ENCODE measurements at places on chromosomes 7 and 10.
A peak's percentile ranks its signal among the peaks of the same experiment; 100 is the strongest.

GRCh38 chr7:108307595-108307994, 148.6 kb downstream of the NRCAM start:
- H3K36me3 ChIP-seq, result no peaks in the 10 kb centered on the region
- no peaks in the 10 kb centered on the region for H3K4me1 ChIP-seq
- no peak for DNase-seq
- no peak overlapping the region for H3K27ac ChIP-seq

GRCh38 chr10:124367414-124367813, 51.3 kb downstream of the OAT start:
- DNase-seq, result no peak
- H3K4me1 ChIP-seq, result no peaks in the 10 kb centered on the region
- H3K36me3 ChIP-seq, result no peaks in the 10 kb centered on the region
- peaks cover 9% of the 10 kb centered on the region for H3K27me3 ChIP-seq
- no peak overlapping the region for H3K27ac ChIP-seq

DNA sequence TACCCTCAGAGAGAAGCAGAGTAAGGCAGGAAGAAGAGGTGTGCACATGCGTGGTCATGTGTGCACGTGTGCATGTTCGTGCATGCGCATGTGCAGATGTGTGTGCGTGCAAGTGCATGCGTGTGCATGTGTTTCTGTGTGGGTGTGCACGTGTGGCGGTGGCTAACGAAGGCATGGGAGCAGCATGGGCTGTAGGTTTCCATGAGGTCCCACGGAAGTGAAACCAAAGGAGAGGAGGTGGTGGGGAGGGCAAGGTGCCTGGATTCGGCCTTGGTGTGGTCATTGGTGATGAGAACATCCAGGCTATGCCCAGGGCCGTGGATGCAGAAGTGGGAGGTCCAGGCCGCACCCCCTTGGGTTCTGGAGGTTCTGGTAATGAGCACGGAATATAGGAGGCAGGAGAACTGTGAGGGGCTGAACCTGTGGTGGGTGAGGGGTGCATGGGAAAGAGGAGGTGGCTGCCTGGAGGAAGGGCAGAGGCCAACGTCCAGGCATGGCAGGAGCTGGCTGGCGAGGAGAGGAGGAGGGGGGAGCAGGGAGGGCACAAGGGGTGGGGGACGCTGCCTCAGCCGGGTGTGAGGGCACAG, 2.4 kb upstream of the INPP5A start:
- no peaks in the 10 kb centered on the region for H3K36me3 ChIP-seq
- H3K4me1 ChIP-seq, result peaks cover 36% of the 10 kb centered on the region
- DNase-seq, result no peak
- H3K4me3 ChIP-seq, result no peak overlapping the region

DNA sequence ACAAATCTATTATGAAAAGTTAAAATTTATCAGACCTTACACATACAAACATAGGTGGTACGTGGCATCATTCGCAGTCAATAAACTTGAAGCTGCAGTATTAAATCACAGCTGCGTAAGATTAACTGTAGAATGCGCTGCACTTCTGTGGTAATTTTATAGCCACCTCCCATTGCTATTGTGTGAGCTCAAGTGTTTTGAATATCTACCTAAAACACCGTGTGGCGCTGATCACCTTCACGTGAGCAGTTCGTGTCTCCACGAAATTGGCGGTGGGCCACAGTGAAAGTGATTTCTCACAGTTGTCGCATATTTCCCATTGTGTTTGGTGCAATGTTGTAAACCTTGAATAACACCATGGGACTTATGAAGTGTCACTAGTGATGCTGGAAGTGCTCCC, 102.8 kb downstream of the PLPP4 start:
- no peaks in the 10 kb centered on the region for H3K27me3 ChIP-seq
- no peaks in the 10 kb centered on the region for H3K4me1 ChIP-seq
- H3K36me3 ChIP-seq, result no peaks in the 10 kb centered on the region

GRCh38 chr7:36406156-36406555, 16.5 kb downstream of the ANLN start:
- no peak overlapping the region for H3K4me3 ChIP-seq
- no peaks in the 10 kb centered on the region for H3K4me1 ChIP-seq
- no peaks in the 10 kb centered on the region for H3K27me3 ChIP-seq
- no peak overlapping the region for H3K27ac ChIP-seq
- H3K36me3 ChIP-seq, result no peaks in the 10 kb centered on the region

GRCh38 chr10:121113385-121113696, 262.2 kb downstream of the WDR11 start:
- H3K27ac ChIP-seq, result no peak overlapping the region
- no peaks in the 10 kb centered on the region for H3K27me3 ChIP-seq
- H3K36me3 ChIP-seq, result no peaks in the 10 kb centered on the region
- H3K4me1 ChIP-seq, result no peaks in the 10 kb centered on the region
- no peak overlapping the region for H3K4me3 ChIP-seq

GRCh38 chr7:72504061-72504706, 92.0 kb upstream of the CALN1 start:
- no peak overlapping the region for H3K4me3 ChIP-seq
- H3K27me3 ChIP-seq, result no peaks in the 10 kb centered on the region
- no peaks in the 10 kb centered on the region for H3K36me3 ChIP-seq
- H3K4me1 ChIP-seq, result no peaks in the 10 kb centered on the region
- DNase-seq, result no peak

- H3K4me3 ChIP-seq, result no peak overlapping the region
- no peaks in the 10 kb centered on the region for H3K27me3 ChIP-seq
- H3K36me3 ChIP-seq, result peaks cover 55% of the 10 kb centered on the region
- H3K27ac ChIP-seq, result no peak overlapping the region
Measured at GRCh38 chr10:125722811-125723210, 3.3 kb downstream of the EDRF1 start.

DNA sequence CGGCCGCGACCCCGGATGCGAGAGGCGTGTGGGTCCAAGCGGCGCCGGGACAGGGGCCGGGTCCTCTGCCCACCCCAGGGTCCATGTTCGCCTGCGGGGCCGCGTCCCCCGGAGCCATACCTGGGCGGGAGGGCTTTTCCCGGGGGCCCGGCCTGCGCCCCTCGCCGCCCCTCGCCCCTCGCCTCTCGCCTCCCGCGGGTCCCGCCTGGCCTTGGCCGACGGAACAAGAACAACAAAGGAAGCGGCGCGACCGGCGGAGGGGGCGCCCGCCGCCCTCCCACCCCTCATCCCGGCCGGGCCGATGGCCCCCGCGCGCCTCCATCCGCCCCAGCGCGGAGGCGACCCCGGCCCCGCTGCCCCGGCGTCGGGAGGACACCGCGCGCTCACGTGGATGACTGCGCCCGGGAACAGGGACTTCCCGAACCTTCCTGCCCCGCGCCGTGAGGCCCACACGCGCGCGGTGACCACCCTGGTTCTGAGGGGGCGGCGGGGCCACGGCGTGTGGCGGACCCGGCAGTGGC, 348.2 kb downstream of the DNAJB6 start:
- no peak for DNase-seq
- H3K36me3 ChIP-seq, result no peaks in the 10 kb centered on the region
- no peak overlapping the region for H3K4me3 ChIP-seq
- H3K27ac ChIP-seq, result no peak overlapping the region
- peaks cover 75% of the 10 kb centered on the region for H3K27me3 ChIP-seq
- H3K4me1 ChIP-seq, result peaks cover 39% of the 10 kb centered on the region

DNA sequence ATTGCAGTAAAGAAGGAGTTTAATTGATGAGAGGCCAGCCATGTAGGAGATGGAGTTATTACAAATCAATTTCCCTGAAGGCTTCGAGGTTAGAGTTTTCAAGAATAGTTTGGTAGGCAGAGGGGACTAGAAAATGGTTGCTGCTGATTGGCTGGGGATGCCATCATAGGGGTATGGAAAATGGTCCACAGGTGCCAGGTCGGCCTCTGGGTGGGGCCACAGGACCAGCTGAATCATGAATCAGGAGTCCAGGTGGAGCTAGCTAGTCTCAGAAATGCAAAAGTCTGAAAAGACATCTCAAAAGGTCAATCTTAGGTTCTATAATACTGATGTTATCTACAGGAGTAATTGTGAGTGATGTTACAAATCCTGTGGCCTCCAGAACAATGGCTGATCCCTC, 714.0 kb upstream of the GHITM start:
- DNase-seq, result no peak
- H3K4me3 ChIP-seq, result no peak overlapping the region
- no peaks in the 10 kb centered on the region for H3K36me3 ChIP-seq
- no peak overlapping the region for H3K27ac ChIP-seq
- no peaks in the 10 kb centered on the region for H3K4me1 ChIP-seq

DNA sequence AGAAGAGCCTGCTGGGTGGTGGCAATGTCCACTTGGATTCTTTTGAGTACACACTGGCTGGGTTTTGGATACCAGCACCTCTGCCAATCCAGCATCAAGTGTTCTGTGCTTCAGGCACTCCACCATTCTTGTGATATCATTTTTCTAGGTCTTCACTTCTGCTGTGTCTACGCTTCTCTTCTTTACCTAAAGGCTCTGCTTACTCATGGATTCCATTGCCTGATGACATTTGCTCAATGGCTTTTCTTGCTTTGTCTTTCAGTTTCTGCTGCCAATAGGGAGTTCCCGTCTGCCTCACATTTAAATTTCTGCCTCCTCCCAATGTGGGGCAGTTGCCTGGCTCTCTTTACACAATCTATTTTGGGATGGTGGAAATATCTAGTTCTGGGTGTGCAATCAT, 12.7 kb upstream of the PAPSS2 start:
- H3K27me3 ChIP-seq, result no peaks in the 10 kb centered on the region
- no peak overlapping the region for H3K27ac ChIP-seq
- no peak for DNase-seq
- no peak overlapping the region for H3K4me3 ChIP-seq
- no peaks in the 10 kb centered on the region for H3K4me1 ChIP-seq

DNA sequence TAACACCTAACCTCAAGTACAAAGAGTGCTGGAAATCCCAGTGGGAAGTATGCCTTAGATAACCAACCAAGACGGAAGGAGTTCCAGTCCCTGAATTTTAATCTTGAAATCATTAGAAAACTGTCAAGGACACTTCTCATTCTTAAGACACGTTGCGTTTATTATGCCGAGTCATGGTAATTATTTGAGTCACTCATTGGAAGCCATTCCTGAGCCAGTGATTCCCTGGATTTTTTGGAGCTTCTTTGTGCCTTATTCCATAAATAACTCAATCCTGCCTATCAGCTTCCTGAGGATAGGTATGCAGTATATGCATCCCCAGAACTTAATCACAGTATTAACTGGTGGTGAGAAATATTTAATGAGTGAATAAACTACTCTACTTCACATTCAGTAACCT, 77.4 kb downstream of the PPP1R17 start:
- H3K36me3 ChIP-seq, result no peaks in the 10 kb centered on the region
- no peak overlapping the region for H3K4me3 ChIP-seq

- H3K4me1 ChIP-seq, result peaks cover 19% of the 10 kb centered on the region
- no peak overlapping the region for H3K27ac ChIP-seq
- H3K36me3 ChIP-seq, result no peaks in the 10 kb centered on the region
- H3K27me3 ChIP-seq, result peaks cover 32% of the 10 kb centered on the region
Measured at GRCh38 chr7:26860361-26860760, 4.0 kb downstream of the SKAP2 start.

GRCh38 chr7:22445140-22445743, 54.7 kb downstream of the STEAP1B start:
- no peaks in the 10 kb centered on the region for H3K36me3 ChIP-seq
- no peak for DNase-seq
- no peaks in the 10 kb centered on the region for H3K27me3 ChIP-seq
- peaks cover 5% of the 10 kb centered on the region for H3K4me1 ChIP-seq

GRCh38 chr7:100867040-100867775, at the start of gene TRIP6:
Gene TRIP6, plus strand, starts transcription at chr7:100867387. Its CDS starts 111 bp downstream, at chr7:100867498.
- peak within 1 kb of the TSS; percentile 41 for H3K27ac ChIP-seq
- peaks cover 29% of the 10 kb centered on the region for H3K36me3 ChIP-seq
- DNase-seq, result peak; percentile 24
- peak within 1 kb of the TSS; percentile 61 for H3K4me3 ChIP-seq
- no peaks in the 10 kb centered on the region for H3K27me3 ChIP-seq

DNA sequence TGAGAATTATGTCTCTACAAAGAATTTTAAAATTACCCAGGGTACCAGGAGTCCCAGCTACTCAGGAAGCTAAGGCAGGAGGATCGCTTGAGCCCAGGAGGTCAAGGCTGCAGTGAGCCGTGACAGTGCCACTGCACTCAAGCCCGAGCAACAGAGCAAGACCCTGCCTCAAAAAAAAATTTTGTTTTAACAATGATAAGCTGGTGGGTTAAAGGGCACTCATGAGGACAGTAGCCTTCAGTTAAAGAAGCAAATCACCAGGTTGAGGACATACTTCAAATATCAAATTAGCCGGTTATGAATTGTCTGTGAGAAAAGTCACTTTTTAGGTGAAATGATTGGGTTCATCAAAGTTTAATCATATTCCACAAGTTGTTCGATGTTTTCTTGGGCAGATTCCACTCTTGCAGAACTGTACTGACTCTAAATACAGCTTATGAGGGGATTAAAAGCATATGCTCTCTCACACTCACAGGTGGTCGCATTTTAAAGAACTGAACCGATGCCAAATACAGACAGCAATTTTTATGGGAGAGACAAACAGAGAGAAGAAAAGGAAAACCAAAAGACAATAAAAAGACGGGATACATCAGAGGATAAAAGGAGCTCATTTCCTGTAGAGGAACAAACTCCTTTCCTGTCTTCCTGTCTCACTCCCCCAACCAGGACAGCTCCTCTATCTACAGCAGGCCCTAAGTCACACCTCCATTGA, 582.8 kb upstream of the NRP1 start:
- H3K27me3 ChIP-seq, result no peaks in the 10 kb centered on the region
- no peak overlapping the region for H3K27ac ChIP-seq
- H3K4me1 ChIP-seq, result no peaks in the 10 kb centered on the region
- DNase-seq, result no peak
- no peaks in the 10 kb centered on the region for H3K36me3 ChIP-seq

- H3K4me1 ChIP-seq, result peaks cover 24% of the 10 kb centered on the region
- no peaks in the 10 kb centered on the region for H3K27me3 ChIP-seq
- H3K36me3 ChIP-seq, result no peaks in the 10 kb centered on the region
- no peak overlapping the region for H3K4me3 ChIP-seq
- no peak overlapping the region for H3K27ac ChIP-seq
Measured at GRCh38 chr7:37450035-37450434, 1.4 kb upstream of the ELMO1 start.

DNA sequence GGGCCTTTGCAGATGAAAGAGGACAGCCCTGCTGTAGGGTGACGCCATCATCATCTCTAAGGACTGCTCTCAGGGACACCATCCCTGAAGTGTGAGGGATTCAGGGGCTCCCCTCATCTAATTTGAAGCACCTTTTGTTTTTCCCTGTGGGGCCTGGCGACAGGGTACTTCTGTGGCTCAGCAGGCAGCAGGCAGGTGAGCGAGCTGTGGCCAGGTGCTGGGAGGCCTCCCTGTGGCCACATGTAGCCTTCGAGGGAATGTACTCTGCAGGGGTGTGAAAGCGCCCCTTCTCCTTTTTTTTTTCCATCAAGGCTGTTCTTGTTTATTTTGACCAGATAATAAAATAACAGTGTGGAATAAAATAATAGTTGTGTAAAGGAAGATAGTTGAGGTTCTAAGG, 118.2 kb upstream of the DPP6 start:
- no peaks in the 10 kb centered on the region for H3K36me3 ChIP-seq
- DNase-seq, result no peak
- H3K27ac ChIP-seq, result no peak overlapping the region
- no peaks in the 10 kb centered on the region for H3K4me1 ChIP-seq

DNA sequence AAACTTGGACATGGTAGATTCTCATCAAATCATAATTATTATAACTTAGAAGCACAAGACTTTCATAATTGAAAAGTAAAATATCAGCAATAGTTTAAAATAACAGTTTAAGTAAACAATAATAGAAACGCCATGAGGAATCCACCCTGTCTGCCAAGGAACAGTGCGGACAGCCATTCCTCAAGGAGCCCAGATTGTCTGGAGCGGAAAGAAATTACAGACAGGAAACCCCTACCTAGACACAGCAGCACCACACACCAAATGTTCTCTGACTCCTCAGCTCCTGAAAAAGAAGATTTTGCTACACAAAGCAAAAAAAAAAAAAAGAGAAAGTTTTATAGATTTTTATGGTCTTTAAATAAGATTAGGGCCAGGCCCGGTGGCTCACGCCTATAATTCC, 21.5 kb upstream of the SEC61G start:
- H3K27ac ChIP-seq, result no peak overlapping the region
- no peaks in the 10 kb centered on the region for H3K36me3 ChIP-seq
- H3K27me3 ChIP-seq, result no peaks in the 10 kb centered on the region
- DNase-seq, result no peak

All from CD4-positive, alpha-beta T cell (primary cell).